ENCODE measurements at places on chromosomes 6 and 20. TPM values are rescaled to one million over a fixed set of nuclear protein-coding genes. Genes with fewer than 3 reads are reported as not detected.

KCNQ2 gene
- total RNA-seq, result not detected

SLC22A2 gene
- total RNA-seq, result not detected

- no peak for DNase-seq
Measured at GRCh38 chr20:9038791-9039535, 29.9 kb upstream of the PLCB4 start.

DNA sequence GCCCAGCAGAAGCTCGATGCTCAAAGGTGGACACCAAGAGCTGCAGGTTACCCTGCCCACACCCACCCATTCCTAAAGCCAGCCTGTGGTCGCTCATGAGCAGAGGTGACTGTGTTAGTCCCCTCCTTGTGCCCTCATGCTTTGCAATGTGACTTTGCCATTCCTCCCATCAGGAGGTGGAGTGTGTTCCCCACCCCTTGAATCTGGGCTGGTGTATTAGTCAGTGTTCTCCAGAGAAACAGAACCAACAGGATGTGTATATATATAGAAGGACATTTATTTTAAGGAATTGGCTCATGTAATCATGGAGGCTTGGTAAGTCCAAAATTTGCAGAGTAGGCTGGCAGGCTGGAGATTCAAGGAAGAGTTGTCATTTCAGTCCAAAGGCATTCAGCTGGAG, 54.4 kb upstream of the RNF24 start:
- no peak for DNase-seq

- DNase-seq, result no peak
Measured at GRCh38 chr6:158627940-158628211, 16.7 kb downstream of the DYNLT1 start.

GRCh38 chr6:134733801-134734200, 216.1 kb downstream of the ALDH8A1 start:
- no peak for DNase-seq

GRCh38 chr20:57890202-57890800, 180.5 kb upstream of the PMEPA1 start:
- DNase-seq, result no peak

DNA sequence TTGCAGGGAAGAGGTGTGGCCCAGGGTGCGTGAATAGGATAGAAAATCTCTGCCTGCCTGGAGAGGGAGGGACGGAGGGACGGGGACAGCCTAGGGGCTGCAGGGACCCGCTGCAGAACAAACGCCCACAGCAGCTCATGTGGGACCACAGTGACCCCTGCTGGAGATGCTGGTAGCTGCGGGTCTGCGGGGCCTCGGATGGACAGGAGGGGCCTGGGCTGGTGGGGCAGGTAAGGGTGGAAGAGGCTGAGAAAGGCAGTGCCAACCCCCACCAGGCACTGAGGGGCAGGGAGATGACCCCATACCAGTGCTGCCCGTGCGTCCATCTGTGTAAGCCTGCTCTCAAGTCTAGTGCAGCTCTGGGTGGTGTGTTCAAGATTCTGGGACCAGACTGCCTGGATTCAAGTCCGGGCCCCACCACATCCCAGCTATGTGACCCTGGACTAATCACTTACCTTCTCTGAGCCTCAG, 39.4 kb downstream of the KIAA1755 start:
- DNase-seq, result peak; percentile 71

GRCh38 chr20:34517114-34517505, 888 bp downstream of the DYNLRB1 start:
- DNase-seq, result no peak

DNA sequence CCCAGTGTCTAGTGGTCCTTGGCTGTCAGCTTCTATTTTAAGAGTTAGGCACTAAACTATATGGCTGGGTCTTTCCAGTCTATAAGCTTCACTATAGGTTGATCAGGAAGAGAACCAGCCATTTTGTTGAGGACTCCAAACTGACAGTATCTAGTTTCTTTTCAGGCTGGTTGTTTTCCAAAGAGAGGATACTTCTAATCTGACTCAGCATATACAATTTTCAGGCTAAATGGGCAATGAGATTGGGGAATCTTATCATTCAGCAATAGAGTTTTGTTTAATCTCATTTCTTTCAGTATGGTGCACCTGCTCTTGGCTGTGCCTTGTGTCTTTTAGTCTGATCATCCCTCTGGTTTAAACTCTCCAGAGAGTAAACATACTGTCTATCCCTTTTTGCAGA, 20.4 kb upstream of the CTAGE9 start:
- no peak for DNase-seq

- no peak for DNase-seq
Measured at GRCh38 chr20:38828514-38829295, 23.2 kb downstream of the PPP1R16B start.
